ENCODE measurements at places on chromosomes 5 and 9. TPM values are rescaled to one million over a fixed set of nuclear protein-coding genes. Genes with fewer than 3 reads are reported as not detected.

Gene WWC1
- 92.8 TPM for total RNA-seq

Gene F12
- 21.8 TPM for total RNA-seq

Gene PCDHB16
- 0.05 TPM for total RNA-seq

Gene ECM2
- total RNA-seq: 0.10 TPM

Gene KLHL3
- total RNA-seq: 0.30 TPM

Gene IL33
- 1.2 TPM for total RNA-seq

Gene ENG
- 0.17 TPM for total RNA-seq

Gene HTR4
- total RNA-seq: not detected

Gene SH3GL2
- 0.09 TPM for total RNA-seq

Gene CDX1
- not detected for total RNA-seq

Gene COL5A1
- 33.0 TPM for total RNA-seq

Gene BAAT
- 0.58 TPM for total RNA-seq

Gene KIF4B
- not detected for total RNA-seq

Gene SAXO1
- not detected for total RNA-seq
